ENCODE measurements at places on chromosomes 16 and 17.

- peak; percentile 44 for DNase-seq
These were observed 5.6 kb upstream of the NOTUM start for GRCh38 chr17:81966343-81967243.

DNA sequence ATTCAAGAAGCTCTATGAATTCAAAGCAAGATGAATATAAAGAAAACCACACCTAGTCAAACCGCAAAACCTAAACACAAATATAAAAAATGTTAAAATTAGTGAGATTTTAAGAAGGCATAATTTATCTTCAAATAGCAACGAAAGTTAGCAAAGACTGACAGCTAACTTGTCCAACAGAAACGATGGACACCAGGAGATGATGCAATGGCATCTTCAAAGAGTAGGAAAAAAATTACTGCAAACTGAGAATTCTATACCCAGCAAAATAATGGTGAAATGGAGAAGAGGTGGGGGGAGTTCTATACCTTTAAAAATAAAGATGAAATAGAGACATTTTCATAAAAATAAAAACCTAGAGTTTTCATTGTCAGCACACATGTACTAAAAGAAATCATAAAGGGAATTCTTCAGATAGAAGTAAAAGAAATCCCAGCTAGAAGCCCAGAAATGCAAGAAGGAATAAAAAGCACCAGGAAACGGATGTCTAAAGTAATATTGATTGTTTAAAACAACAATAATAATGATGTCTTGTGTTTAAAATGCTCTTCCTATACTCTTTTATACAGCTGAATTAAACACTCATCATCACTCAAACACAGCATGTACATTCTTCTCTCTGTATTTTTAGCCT is 24.6 kb upstream of the TANC2 start:
- no peak for DNase-seq

GRCh38 chr17:73291260-73291801 is 20.5 kb downstream of the CDC42EP4 start:
- peak; percentile 89 for DNase-seq

DNA sequence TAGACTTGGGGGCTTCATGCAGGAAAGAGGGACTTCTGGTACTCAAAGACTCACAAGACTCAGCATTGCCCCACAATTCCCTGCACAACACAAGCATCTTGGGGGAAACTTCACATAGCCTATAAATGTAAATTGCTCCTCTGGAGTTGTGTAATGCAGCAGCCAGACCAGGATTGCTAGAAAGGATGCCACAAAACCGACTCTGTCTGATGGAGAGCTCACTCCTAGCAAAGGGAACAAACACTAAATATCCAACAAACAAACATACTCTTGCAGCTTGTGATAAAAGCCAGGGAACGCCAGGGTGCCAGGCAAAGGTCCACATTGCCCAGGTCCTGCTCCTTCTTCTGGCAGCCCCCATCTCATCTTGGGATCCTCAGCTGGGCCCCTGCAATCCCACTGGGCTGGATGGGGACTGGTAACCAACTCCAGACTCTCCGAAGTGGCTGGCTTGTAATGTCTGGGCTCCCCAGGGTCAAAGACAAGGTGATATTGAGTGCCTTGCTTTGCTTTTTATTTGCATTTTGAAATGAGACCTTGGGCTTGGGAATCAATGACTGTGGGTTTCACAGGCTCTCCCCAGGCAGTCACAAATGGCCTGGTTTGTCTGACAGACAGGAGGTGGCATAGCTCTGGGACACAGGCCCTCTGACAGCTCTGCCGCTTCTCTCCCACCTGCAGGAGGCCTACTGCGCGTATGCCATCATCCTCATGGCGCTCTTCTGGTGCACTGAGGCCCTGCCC is 15.3 kb downstream of the SLC13A2 start:
- no peak for DNase-seq

GRCh38 chr16:13390093-13390985 is 488.9 kb downstream of the SHISA9 start:
- DNase-seq, result no peak

DNA sequence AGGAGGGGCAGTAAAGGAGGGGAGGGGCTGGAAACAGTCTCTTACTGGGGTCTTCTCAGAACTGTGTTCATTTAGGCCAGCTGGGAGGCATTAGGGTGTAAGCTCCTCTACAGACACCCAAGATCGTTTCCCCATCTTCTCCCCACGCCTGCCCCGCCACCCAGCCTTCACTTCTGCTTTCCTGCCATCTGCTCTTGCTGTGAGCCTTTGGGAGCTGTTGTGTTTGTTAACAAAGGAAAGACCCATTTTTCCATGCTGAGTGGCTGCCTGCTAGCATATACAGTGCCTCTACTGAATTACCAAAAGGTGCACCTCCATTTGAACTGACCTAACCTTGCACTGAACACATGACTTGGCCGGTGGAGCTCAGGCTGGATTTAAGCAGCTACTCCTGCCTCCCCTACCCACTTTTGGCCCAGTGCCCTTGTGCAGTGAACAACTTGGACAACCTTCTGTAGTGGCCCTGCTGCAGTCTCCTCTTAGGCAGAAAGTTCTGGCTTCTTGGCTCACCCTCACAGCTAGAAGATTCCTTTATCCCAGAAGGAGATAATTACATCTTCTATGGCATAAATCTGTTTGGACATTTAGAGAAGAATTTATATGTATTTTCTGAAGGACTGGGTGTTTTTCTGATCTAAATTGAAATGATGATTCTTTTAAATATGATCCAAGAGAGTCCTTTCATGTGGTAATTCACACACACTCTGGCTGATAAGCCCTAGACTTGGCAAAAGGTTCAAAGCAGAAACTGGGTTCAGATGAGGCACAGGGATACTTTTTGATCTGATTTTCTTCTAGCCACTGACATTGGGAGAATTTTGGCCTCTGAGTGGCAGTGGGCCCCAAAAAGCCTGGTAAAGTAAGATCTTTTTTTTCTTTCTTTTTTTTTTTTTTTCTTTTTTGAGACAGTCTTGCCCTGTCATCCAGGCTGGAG is 81.9 kb upstream of the HNF1B start:
- DNase-seq, result no peak

GRCh38 chr16:78704416-78704815 is 605.0 kb downstream of the WWOX start:
- peak; percentile 69 for DNase-seq

DNA sequence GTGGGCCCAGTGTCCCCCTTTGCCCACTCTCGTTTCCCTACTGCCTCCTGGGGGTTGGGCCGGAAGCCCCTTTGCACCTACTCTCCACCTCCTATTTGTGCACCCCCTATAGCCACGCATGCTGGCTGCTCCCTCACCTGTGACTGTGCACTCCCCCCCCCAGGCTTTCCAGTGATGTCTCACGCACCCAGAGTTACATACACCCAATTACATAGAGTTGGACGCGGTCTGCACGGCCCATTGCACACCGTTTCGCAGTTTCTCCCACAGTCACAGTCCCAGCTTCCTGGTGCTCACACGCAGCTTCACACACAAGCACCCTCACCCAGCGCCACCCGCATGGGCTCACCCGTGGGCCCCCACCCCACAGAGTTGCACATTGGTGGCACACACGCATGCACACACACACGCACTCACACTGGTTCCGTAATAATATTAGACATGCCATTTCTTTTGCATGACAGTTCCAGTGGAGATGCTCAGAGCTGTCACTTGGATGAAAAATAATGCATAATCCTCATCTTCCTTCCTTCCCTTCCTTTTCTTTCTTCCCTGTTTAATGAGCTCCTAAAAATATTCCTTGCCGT is 21.5 kb upstream of the C1QL1 start:
- DNase-seq, result no peak

DNA sequence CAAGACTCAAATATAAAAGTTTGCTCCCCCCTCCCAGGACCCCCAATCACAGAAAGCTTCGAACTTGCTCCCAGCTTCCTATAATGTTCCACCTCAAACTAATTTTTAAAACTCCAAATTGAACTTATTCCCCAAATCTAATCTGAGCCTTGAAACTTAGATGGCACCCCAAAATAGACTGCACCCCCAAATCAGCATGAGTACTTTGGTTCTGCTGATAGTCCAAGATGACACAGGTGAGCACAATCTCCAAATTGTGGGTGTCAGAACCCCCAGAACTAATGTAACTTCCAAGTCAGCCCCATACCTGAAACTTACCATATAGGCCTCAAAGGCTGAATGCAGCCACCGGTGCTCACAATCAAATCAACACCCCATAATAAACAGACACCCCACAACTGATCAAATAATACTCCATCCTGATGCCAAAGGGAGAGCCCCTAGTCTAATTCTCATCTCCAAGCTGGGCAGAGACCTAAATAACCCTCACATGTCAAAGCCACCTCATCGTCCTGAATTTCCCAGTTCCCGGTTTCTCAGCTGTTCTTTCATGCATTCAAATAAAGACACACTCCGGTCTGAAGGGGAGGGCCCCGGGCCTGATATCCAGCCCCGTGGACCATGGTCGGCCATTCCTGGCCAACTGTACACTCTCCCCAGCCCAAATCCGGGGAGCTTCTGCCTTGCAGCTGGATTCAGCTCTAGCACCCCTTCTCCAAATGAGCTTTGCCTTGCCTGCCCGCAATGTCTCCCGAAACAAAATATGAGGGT is 1.8 kb upstream of the BCL6B start:
- DNase-seq, result no peak

DNA sequence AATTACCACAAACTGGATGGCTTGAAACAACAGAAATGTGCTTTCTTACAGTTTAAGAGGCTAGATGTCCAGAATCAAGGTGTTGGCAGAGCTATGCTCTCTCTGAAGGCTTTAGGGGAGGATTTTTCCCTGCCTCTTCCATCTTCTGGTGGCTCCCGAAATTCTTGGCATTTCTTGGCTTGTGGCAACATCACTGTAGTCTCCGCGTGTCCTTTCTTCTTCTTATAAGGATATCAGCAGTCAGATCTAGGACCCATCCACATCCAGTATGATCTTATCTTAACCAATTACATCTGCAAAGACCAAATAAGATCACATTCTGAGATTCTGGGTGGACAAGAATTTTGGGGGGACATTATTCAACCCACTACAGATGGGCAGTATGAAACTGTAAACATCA is 119.2 kb upstream of the PMFBP1 start:
- peak; percentile 93 for DNase-seq

DNA sequence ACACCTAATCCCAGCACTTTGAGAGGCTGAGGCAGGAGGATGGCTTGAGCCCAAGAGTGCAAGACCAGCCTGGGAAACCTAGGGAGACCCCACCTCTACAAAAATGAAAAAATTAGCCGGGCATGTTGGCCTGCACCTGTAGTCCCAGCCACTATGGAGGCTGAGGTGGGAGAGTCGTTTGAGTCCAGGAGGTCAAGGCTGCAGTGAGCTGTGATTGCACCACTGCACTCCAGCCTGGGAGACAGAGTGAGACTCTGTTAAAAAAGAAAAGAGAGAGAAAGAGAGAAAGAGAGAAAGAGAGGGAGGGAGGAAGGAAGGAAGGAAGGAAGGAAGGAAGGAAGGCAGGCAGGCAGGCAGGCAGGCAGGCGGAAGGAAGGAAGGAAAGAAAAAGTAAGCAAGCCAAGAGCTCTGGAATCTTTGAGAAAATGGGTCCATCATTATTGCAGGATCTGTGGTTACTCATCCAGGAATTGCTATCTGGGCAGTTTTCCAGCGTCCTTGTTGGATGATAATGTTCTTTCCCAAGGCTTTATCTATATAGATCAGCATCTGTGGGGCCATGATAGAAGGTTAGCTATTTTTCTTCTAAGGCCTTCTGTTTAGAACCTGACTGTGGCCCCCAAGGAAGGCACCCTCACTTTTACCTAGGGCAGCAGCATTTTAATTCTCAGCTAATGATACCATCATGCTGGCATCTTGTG is 533.2 kb upstream of the CDH5 start:
- peak; percentile 94 for DNase-seq

- DNase-seq, result peak; percentile 63
These were observed 27.4 kb downstream of the NDEL1 start for GRCh38 chr17:8463099-8463498.

- peak; percentile 41 for DNase-seq
These were observed 10.6 kb upstream of the NUP85 start for GRCh38 chr17:75194879-75195278.

GRCh38 chr16:27813591-27813990 is 249.9 kb downstream of the GSG1L start:
- no peak for DNase-seq

DNA sequence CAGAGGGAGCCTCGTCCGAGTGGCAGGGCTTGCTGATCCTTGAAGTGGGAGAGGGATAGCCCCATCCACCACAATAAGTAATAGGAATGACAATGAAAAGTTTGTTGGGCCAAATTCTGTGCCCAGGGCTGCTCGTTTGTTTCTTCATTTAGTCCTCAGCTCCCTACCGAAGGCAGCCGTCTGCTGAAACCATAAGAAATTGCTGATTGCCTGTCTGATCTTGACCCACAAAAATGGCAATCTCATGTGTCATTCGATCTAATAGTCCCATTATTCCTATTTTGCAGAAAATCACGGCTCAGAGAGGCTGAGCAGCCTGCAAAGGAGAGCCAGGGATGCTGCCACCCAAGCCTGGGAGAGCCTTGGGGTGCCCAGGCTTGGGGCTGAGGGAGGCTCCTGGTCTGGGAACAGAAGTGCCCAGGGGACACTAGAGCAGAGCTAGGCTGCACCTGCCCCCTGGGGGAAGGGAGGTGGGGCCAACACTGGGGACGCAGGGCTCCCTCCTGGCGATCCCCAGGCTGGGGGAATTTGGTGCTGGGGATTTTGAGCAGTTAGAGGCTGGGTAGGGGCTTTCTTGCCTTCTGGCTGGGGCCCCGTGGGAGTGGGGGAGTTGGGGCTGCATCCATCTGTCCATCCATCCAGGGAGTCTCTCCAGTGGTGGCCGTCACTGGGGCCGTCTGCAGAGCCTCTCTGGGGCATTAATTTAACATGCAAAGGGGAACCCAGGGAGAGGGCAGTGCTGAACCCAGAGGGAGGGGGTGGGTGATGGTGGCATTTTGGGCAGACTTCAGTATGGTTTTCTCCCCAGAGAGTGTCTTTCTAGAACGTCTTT is 53.5 kb downstream of the SOCS1 start:
- peak; percentile 74 for DNase-seq

- DNase-seq, result peak; percentile 79
These were observed 32.7 kb downstream of the VPS53 start for GRCh38 chr17:681738-682529.

GRCh38 chr17:68457168-68457538 is at the start of gene WIPI1:
TSS of gene WIPI1 (minus strand) at chr17:68457496. CDS start at chr17:68457421, 75 bp downstream.
- DNase-seq, result no peak

Measured in fibroblast of upper back skin (primary cell).